ENCODE measurements at places on chromosomes 7 and 10.

GRCh38 chr7:92246360-92247101 lies 757 bp downstream of the ANKIB1 start:
- no peak for DNase-seq

DNA sequence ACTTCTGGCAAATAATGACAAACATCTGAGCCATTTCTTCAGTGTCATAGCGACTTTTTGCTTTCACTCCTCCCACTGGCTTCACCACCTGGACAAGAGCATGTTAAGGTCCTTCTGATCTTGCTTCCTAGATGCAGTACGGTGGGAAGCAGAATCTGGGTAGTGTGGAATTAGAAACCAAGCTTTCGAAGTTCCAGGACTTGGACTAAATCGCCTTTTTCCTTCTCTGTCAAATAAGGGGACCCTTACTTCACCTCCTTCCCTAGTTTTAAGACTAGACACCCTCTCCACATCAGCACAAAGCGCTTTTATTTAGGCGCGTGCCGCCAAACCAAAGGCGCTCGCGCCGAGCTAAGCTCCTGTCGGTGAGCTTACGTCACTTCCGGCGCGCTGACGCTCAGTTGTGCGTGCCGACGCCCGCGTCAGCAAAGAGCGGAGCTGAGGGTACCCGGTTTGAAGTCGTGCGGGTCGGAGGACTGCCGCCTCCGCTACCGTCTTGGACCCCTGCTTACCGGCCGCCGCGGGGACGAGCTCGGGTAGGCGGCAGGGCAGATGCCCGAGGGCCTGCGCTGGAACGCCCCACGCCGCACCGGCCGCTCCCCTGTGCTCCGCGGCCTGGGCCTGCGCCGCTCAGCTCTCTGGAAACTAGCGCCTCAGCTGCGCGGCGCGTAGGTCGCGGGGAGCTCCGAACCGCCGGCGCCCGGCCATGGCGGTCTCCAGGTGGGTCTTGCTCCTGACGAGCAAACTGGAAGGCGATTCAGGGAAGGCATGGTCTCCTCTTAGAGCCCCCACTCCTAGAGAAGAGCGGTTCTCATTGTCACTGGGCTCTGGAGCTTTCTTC lies at the start of gene BTAF1:
BTAF1 (plus strand) TSS at position 400 of the 841 bp plus-strand sequence; CDS start at position 707, 307 bp downstream.
- peak; percentile 84 for DNase-seq

DNA sequence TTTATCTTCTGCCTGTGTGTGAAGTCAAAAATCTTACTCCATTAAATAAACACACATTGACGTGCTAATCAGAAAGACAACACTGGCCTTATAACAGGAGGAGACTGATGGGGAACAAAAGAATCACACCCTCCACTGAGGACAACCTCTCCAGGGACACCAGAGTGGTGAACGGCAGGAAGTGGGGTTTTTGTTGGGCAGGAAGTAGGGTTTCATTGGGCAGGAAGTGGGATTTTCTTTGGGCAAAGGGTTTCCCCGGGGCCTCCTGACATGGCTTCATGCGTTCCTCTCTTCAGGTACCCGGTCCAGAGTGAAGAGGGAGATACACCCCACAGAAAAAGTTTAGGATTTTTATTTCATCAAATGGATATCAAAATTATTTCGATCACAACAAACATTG lies 30.6 kb downstream of the ADARB2 start:
- DNase-seq, result no peak

DNA sequence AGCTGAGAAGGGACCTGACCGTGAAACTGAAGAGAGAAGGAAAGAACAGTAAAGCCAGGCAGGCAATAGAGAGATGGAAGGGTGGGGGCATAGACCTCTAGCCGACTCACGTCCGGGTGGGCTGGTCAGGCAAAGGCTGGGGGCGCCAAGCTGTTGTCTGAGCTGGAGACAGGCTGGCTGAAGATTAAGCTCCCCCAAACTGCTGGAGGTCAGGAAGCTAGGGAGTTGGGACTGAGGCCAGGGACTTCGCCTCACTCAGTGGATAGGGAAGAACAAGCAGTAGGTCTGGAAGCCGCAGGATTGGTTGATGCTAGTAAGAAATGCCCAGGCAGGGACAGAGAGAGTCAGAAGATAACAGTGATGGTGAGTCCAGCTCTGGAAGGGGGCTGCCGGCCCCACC lies 5.3 kb downstream of the PITX3 start:
- no peak for DNase-seq

- no peak for DNase-seq
Measured at GRCh38 chr10:48383393-48383792, 76.9 kb downstream of the MAPK8 start.

DNA sequence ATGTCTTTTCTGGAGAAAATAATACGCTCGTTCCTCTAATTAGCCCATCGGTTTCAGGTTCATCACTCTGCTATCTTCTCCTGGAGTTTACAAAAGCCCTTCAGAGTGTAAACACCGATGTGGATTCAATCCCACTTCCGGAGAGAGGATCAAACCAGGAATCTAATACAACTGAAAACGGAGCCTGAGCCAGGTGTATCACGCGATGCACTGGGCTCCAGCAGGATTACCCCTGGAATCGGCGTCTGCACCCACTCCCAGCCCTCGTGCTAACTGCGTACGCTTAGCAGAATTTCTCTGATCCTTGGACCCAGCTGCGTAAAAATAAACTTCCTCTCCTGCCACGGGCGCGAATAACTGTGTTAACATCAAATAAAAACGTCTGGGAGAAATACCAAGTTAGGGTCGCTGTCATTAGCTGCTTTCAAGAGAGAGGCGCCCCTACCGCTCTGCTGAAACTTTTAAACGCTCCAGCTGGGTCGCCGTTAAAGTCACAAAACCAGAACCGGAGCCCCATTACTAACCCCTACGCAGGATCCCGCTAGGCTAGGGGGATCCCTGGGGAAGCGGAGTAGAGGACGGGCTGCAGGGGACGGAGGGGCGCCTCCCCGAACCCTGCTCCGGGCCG lies 502 bp downstream of the ZNF3 start:
- no peak for DNase-seq

DNA sequence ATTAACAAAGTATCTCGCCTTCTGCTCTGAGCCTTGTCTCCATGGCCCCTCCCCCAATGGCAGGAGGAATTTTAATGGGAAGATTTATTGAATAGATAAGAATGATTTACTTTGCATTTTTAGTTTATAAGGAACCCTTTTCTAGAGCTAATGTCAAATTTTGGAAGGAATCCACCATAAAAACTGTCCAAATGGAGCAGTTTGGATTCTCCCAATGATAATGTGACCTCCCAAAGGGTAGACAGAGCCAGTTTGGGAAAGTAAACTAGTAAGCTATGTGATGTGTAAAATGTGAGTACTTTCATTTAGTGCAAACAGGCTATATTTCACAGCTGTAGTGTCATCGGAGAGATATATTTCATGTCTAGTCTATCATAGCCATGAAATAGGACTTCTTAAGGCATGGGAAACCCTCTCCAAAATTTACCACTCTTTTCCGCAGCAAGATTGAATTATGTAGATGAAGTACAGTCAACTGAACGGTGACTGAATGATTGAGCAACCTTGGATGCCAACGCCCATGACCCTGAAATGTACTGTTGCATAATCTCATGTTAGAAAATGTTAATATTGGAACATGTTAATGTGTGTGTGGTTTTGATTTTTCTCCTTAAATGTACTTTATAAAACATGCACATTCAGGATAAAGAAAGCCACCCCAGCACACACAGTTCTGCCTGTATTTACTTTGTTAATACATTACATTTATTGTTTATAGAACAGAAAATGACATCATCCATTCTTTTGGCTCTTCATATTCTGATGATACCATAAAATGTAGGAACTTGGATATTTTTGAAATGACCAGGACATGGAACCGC lies 140.6 kb downstream of the NRP1 start:
- peak; percentile 80 for DNase-seq

DNA sequence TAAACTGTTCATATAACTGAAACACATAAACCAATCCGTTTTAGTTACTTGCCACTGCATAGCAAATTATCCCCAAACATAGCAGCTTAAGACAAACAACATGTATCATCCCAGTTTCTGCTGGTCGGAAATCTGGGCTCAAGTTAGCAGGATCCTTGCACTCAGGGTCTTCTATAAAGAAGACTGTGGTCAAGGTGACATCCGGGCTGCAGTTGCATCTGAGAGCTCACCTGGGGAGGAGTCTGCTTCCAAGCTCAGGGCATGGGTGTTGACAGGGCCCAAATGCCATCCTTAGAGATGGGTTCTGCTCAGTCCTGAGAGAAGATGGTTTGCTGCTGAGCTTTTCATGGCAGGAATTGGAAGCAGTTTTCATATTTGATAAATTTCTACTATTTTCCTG lies 431.2 kb downstream of the PAXIP1 start:
- no peak for DNase-seq

All from left renal cortex interstitium (tissue), 4 donors.